ENCODE measurements at places on chromosomes 6 and 20.

DNA sequence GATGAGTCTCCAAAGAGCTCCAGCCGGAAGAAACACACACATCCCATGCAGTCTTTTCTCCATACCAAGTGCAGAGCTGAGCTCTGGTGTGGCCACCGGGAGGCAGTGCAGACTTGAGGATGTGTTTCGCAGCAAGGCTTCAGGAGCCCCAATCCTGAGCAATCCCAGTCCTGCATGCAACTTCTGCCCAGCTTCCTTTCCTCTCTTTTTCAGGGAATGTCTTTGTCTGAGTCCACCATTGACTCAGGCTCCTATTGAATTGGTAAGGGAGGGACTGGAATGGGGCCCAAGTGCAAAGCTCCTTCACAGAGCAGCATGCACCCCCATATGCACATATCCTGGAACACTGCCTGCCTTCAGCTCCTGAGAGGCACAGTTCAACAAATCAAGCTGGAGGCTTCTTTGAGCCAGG, 50.5 kb upstream of the ASIP start:
- no peak for DNase-seq

DNA sequence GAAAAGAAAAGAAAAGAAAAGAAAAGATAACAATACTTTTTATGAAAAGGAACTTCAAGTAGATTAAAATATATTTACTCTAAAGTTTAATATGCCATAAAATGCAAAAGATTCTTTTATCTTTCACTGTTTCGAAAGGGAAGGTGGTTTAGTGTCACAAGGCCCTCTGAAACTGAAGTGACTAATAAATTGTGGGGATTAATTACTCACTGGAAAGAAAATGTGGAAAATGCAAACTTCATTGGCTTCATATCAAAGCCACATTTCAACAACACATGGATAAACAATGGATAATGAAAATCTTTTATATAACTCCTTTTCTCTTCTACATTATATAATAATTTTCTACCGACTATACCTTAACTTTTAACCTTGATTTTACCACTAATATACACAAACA, 320.5 kb upstream of the RSPO3 start:
- DNase-seq, result no peak

DNA sequence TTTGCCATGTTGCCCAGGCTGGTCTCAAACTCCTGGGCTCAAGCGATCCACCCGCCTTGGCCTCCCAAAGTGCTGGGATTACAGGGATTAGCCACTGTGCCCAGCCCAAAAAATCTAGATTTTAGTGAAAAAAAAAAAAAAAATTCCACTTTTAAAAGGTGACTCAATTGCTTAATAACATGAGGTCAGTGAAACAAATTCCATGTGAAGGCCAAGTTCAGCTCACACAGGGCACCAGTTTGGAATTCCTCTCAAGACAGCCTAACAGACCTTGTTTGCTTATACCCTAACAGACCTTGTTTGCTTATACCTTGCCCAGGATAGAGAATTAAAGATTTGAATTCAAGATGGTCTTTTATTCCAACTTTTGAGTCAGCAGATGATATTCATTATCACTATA, 5.1 kb downstream of the RRBP1 start:
- no peak for DNase-seq

GRCh38 chr20:59560588-59561227, 43.6 kb upstream of the PHACTR3 start:
- DNase-seq, result no peak

DNA sequence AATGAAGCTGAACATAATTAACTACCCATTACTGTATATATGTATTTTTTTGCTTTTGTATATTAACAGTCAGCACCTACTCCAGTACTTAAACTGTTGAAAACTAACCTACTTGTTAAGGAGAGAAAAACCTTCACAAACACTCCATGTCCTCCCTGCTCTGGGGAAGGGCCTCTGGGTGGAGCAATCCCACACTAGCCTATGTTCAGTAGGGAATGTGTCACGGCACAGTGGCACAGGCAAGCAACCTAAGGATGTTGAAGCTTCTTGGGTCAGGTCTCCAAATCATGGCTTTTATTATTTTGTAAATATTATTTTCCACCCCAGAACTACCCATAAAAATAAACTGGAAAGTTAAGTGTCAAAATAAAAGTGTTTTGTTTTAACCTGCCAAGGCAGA, 5.3 kb downstream of the MAN1A1 start:
- no peak for DNase-seq

- no peak for DNase-seq
Measured at GRCh38 chr20:6469695-6470094, 297.8 kb upstream of the BMP2 start.

- no peak for DNase-seq
Measured at GRCh38 chr6:21142741-21143140, 450.8 kb upstream of the SOX4 start.

Data from stimulated activated CD8-positive, alpha-beta memory T cell treated with anti-CD3 and anti-CD28 coated beads, Interleukin-15, amount 100 ng/mL, for 4 hours (primary cell).